ENCODE measurements at places on chromosomes 5 and 9.

- DNase-seq: no peak
Measured at GRCh38 chr5:174943785-174944184, 219.4 kb downstream of the MSX2 start.

DNA sequence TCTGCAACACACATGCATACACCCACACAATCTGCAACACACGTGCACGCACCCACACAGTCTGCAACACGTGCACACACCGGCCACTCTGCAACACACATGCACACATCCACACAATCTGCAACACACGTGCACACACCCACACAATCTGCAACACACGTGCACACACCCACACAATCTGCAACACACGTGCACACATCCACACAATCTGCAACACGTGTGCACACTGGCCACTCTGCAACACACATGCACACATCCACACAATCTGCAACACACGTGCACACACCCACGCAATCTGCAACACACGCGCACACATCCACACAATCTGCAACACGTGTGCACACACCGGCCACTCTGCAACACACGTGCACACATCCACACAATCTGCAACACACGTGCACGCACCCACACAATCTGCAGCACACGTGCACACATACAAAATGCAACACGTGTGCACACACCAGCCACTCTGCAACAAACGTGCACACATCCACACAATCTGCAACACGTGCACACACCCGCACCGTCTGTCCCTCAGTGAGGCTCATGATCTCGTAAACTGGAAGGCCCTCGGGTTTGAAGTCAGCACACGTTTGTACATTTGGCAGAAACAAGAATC, 18.4 kb downstream of the PLEKHG4B start:
- no peak for DNase-seq

DNA sequence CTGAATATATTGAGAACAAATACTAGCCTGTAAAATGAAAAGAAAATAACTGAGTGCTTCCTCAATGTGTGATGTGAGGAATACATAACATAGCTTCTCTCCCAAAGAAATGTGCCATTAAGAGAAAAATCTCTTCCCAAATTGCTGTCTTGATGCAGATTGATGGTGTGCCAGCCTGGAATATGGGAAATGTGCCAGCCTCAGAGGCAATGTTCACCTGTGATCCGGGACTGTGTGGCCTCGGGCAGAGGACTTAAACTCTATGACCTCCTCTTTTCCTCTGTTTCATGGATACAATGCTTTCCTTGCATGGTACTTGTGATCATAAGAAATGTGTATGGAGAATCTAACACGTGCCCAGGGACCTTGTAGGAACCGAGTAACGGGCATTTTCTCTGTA, 370.9 kb downstream of the DIRAS2 start:
- DNase-seq: no peak

- no peak for DNase-seq
Measured at GRCh38 chr5:86665984-86666760, 48.4 kb downstream of the COX7C start.

- peak; percentile 70 for DNase-seq
Measured at GRCh38 chr5:163347671-163348070, 89.7 kb upstream of the CCNG1 start.

DNA sequence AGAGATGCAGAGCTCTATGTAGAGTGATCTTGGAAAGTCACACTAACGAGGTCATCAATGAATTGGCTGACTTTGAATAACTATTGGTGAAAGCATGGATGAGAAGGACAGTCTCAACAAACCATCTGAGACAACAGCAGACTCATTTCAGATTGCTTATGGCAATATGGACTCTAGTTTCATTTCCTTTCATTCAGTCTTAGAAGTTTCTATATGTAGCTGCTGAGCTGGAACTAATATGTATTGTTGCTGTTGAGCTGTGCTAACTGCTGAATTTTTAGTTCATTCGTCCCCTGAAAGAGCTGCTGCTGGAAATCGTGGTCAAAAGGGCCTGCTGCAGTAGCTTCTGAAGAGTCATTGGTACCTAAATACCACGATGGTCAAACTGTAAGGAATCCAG, 31.3 kb downstream of the TNFSF15 start:
- DNase-seq: no peak
